ENCODE measurements at places on chromosomes 6 and 20.

DNA sequence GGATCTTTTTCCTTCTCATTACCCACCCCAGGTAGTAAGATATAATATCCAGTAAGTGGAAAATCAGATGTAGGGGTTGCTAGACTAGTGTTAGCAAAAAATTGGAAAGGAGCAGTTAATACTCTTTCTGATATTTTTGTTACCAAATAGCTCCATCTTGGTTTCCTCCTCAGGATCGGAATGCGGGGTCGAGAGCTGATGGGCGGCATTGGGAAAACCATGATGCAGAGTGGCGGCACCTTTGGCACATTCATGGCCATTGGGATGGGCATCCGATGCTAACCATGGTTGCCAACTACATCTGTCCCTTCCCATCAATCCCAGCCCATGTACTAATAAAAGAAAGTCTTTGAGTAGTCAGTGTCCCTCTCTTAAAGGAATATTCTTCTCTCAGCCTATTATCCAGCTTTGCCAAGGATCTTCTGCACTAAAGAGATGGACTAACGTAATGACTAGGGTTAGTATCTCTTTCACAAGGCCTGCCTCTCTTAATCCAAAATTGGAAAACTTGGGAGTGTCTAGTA is 1.5 kb downstream of the ROMO1 start:
- H3K27ac ChIP-seq, result peak overlapping the region; percentile 91
- H3K4me1 ChIP-seq, result peaks cover 55% of the 10 kb centered on the region
- no peaks in the 10 kb centered on the region for H3K27me3 ChIP-seq
- H3K36me3 ChIP-seq, result peaks cover 49% of the 10 kb centered on the region
- DNase-seq, result no peak
- H3K4me3 ChIP-seq, result peak overlapping the region; percentile 88

- DNase-seq, result no peak
- no peak overlapping the region for H3K27ac ChIP-seq
- no peaks in the 10 kb centered on the region for H3K27me3 ChIP-seq
- no peaks in the 10 kb centered on the region for H3K36me3 ChIP-seq
- no peaks in the 10 kb centered on the region for H3K4me1 ChIP-seq
Observed at GRCh38 chr20:17012546-17013226, 214.2 kb upstream of the PCSK2 start.

DNA sequence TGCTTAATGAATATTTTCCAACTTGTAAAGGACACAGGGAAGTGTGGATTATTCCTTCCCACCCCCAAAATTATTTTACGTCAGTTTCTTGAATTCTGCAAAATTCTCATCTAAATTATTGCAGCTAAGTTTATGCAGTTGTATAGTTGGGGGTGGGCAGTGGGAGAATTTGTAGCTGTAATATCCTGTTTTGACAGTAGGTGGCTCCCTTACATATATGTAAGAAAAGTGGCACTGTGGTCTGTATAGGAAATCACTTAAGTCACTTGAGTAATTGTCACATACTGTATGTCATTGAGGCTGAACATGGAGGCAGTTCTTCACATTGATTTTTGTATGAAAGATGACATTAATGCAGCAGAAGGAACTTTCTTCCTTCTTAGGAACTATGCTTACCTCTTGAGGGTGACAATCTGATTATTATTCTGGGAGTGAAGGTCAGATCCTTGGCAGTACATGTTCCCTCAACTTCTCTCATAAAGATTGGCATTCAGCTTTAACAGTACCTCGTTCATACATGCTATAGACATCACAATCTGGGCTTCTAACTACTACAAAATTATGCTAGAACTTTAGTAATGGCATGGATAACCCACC is 14.6 kb upstream of the CFAP206 start:
- no peaks in the 10 kb centered on the region for H3K4me1 ChIP-seq
- no peak overlapping the region for H3K4me3 ChIP-seq
- peaks cover 2% of the 10 kb centered on the region for H3K36me3 ChIP-seq
- H3K27ac ChIP-seq, result no peak overlapping the region
- DNase-seq, result peak; percentile 49

GRCh38 chr6:133894795-133895358 is 6.0 kb downstream of the TCF21 start:
- peaks cover 24% of the 10 kb centered on the region for H3K4me1 ChIP-seq
- DNase-seq, result no peak
- H3K36me3 ChIP-seq, result no peaks in the 10 kb centered on the region
- H3K4me3 ChIP-seq, result no peak overlapping the region

GRCh38 chr6:169959136-169960002 is 207.9 kb downstream of the ERMARD start:
- peak; percentile 56 for DNase-seq
- no peaks in the 10 kb centered on the region for H3K36me3 ChIP-seq
- H3K27ac ChIP-seq, result no peak overlapping the region
- H3K4me3 ChIP-seq, result no peak overlapping the region

GRCh38 chr6:153538491-153538890 is 407.4 kb upstream of the RGS17 start:
- H3K27me3 ChIP-seq, result no peaks in the 10 kb centered on the region
- no peaks in the 10 kb centered on the region for H3K36me3 ChIP-seq
- H3K27ac ChIP-seq, result no peak overlapping the region
- no peak for DNase-seq

DNA sequence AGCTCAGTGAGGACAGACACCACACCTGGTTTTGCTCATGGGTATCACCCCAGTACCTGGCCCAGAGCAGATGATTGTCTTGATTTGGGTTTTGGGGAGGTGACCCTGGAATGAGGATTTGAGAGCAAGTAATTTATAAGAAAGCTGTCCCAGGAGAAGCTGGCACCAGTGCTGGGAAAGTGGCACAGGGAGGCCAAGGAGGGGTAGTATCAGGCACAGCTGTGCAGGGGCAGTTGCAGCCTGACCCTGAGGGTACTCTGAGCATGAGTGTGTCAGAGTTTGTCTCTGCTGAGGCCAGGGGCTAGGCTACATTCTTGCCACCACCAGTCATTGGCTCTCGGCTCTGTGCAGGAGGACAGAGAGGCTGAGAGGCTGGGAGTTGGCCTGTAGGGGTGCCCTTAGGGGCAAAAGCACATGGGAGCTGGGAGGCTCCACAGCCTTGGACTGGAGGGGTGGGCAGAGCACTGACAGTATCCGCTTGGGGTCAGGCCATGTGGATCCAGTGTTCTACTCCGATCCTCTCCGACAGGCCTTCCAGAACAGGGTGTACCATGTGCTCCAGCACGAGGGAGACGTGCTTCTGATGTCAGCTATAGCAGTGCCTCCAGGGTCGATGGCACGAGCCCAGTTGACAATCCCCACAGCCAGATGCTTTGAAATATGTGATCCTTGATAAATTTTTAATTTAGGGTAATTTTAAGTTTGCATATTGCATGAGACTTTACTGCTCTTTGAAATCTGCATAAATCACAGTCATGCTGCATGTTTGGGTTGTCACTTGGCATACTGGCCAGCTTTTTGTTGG is 121.3 kb downstream of the PHACTR3 start:
- no peak overlapping the region for H3K4me3 ChIP-seq
- no peak overlapping the region for H3K27ac ChIP-seq
- DNase-seq, result no peak

GRCh38 chr20:22729616-22730236 is 145.4 kb upstream of the FOXA2 start:
- no peaks in the 10 kb centered on the region for H3K36me3 ChIP-seq
- H3K27me3 ChIP-seq, result no peaks in the 10 kb centered on the region
- DNase-seq, result no peak
- no peak overlapping the region for H3K27ac ChIP-seq
- no peaks in the 10 kb centered on the region for H3K4me1 ChIP-seq

- H3K27ac ChIP-seq, result no peak overlapping the region
- no peak for DNase-seq
- H3K27me3 ChIP-seq, result no peaks in the 10 kb centered on the region
Observed at GRCh38 chr6:56752009-56752408, 109.3 kb upstream of the DST start.

GRCh38 chr20:50543326-50543725 is 33.1 kb downstream of the PTPN1 start:
- peaks cover 82% of the 10 kb centered on the region for H3K4me1 ChIP-seq
- no peak for DNase-seq
- H3K36me3 ChIP-seq, result peaks cover 19% of the 10 kb centered on the region
- no peaks in the 10 kb centered on the region for H3K27me3 ChIP-seq
- H3K27ac ChIP-seq, result peak overlapping the region; percentile 33

DNA sequence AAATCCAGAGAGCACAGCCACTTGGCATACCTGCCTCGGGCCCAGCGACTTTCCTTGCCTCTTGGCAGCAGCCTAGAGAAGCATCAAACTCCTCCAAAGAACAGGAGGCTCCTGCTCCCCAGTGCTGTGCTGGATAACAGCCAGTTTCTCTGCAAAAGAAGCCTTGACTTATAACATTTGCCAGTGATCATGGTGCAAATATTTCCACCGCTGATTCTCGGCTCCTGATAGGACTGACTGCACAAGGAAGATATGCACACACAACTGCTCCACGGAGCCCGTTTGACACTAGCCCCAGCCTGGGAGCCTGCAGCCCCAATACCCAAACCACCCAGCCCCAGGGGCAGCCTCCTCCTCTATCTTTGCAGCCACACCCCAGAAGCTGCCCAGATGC is 17.5 kb downstream of the ACSS1 start:
- H3K27me3 ChIP-seq, result no peaks in the 10 kb centered on the region
- H3K4me1 ChIP-seq, result peaks cover 51% of the 10 kb centered on the region
- no peak overlapping the region for H3K4me3 ChIP-seq
- no peak for DNase-seq
- peak overlapping the region; percentile 8 for H3K27ac ChIP-seq

GRCh38 chr6:167662075-167662880 is 164.4 kb upstream of the AFDN start:
- H3K36me3 ChIP-seq, result no peaks in the 10 kb centered on the region
- DNase-seq, result no peak
- no peaks in the 10 kb centered on the region for H3K4me1 ChIP-seq
- no peak overlapping the region for H3K27ac ChIP-seq
- H3K4me3 ChIP-seq, result no peak overlapping the region
- no peaks in the 10 kb centered on the region for H3K27me3 ChIP-seq

GRCh38 chr6:74899416-74899815 is 306.4 kb downstream of the COL12A1 start:
- DNase-seq, result no peak
- no peak overlapping the region for H3K27ac ChIP-seq
- no peaks in the 10 kb centered on the region for H3K36me3 ChIP-seq
- H3K4me3 ChIP-seq, result no peak overlapping the region
- H3K27me3 ChIP-seq, result no peaks in the 10 kb centered on the region

DNA sequence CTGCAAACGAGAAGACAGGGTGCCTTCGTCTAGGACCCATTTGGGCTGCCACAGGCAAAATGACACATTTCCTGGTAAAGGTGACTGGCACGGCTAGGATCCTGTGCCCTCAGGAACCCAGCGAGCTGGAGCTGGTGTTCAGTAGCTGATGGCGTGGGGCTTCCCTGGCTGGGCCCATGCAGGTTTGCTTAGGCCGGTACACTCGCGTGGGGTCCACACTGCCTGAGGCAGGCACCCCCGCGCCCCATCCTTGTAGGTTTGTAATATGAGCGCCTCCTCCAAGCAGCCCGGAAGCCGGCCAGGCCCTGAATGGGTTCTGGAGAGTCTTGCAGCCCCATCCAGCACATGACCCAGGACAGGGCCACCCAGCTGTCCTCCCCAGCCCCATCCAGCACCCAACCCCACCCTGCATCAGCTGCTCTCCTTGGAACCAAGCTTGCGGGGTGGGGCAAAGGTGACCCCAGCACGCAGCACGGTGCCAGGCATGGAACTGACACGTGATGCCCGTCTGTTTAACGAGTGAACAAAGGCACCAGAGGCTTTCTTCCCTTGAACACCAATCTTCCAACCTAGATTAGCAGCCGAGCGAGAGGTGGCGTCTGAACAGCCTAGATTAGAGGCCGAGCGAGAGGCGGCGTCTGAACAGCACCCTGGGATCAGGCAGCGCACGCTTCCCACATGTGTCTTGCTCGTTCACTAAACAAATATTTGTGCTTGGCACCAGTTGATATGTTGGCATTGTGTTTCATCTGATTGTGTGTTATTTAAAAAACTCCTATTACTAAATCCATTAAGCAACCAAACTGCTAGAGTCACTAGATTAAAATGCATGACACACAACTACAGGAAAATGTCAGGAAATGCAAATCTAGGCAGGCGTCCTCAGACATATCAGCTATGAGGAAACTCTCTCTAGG is 112.1 kb downstream of the DLL1 start:
- no peak overlapping the region for H3K27ac ChIP-seq
- no peaks in the 10 kb centered on the region for H3K36me3 ChIP-seq
- DNase-seq, result no peak

- H3K27me3 ChIP-seq, result peaks cover 11% of the 10 kb centered on the region
- H3K27ac ChIP-seq, result no peak overlapping the region
- no peaks in the 10 kb centered on the region for H3K36me3 ChIP-seq
- DNase-seq, result no peak
- no peak overlapping the region for H3K4me3 ChIP-seq
Observed at GRCh38 chr6:77456531-77457248, 6.6 kb downstream of the HTR1B start.

- DNase-seq, result no peak
Observed at GRCh38 chr6:39417440-39417839, 94.9 kb upstream of the KCNK16 start.

DNA sequence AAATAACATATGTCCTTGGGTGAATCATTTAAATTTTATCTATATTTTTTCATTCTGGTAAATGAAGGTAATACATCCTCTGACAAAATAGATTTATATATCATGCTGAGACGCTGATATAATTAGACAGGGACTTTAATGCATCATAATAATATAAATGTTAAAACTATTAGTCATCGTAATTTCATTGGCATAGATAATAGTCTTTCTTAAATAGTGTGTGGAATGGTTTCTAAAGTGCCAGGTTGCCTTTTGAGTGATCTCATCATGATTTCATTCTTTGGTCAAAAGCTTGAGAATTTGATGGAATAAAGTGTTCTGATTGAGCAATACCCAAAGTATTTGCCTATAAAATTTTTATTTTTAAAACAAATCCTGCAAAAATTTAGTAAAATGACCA is 43.2 kb upstream of the BMP5 start:
- H3K4me1 ChIP-seq, result no peaks in the 10 kb centered on the region
- H3K27me3 ChIP-seq, result no peaks in the 10 kb centered on the region
- H3K27ac ChIP-seq, result no peak overlapping the region
- DNase-seq, result no peak
- no peaks in the 10 kb centered on the region for H3K36me3 ChIP-seq

DNA sequence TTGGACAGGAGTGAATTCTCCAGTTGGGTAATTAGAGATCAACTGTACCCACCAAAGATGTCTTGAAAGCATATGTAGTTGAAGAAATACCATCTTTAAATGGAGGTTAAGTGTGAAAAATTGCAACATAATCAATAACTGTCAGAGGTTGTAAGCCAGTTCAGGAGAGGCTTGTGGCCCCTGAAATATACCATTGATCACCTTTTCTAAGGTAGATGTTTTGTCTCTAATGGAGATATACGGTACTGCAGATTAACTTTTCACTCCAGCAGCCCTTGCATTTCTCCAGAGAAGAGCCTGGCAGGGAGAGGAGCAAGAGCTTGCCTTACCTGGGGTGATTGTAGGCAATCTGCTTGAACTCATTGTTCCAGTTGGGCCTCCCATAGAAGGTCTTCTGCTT is 48.8 kb downstream of the NOX3 start:
- H3K4me3 ChIP-seq, result no peak overlapping the region
- no peaks in the 10 kb centered on the region for H3K4me1 ChIP-seq
- no peak for DNase-seq
- H3K27ac ChIP-seq, result no peak overlapping the region

- DNase-seq, result peak; percentile 60
- H3K36me3 ChIP-seq, result peaks cover 35% of the 10 kb centered on the region
- peaks cover 72% of the 10 kb centered on the region for H3K4me1 ChIP-seq
- H3K4me3 ChIP-seq, result no peak overlapping the region
- H3K27ac ChIP-seq, result no peak overlapping the region
Observed at GRCh38 chr6:90028066-90028778, 134.0 kb downstream of the GJA10 start.

GRCh38 chr6:17962436-17963031 is 24.9 kb downstream of the KIF13A start:
- no peak overlapping the region for H3K4me3 ChIP-seq
- no peaks in the 10 kb centered on the region for H3K36me3 ChIP-seq
- H3K27ac ChIP-seq, result no peak overlapping the region
- no peaks in the 10 kb centered on the region for H3K4me1 ChIP-seq

Data from activated CD4-positive, alpha-beta memory T cell treated with anti-CD3 and anti-CD28 coated beads for 36 hours (primary cell).